ENCODE measurements at places on chromosomes 2 and 18.

DNA sequence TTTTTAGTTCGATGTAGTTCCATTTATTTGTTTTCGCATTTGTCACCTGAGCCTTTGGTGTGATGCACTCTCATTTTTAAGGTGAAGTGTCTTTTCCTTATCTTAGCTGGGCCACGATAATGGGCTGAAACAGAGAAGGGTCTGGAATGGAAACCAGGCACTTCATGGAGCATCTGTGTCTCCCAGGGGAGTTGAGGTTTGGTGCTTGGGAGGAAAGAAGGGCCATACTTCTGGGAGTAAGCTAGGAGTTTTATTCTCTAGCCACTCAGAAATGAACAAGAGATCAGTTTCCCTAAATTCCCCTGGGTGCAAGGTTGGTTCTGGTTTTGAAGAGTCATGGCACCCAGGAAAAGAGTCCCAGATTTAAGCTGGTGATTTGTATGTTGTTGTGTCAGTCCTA is 179.4 kb upstream of the CXCR4 start:
- no peak overlapping the region for H3K4me3 ChIP-seq
- H3K27ac ChIP-seq, result no peak overlapping the region
- H3K4me1 ChIP-seq, result no peaks in the 10 kb centered on the region
- H3K36me3 ChIP-seq, result no peaks in the 10 kb centered on the region
- DNase-seq, result no peak

GRCh38 chr2:238915596-238915995 is 67.7 kb downstream of the TWIST2 start:
- DNase-seq, result no peak
- H3K4me1 ChIP-seq, result no peaks in the 10 kb centered on the region
- no peak overlapping the region for H3K27ac ChIP-seq
- no peaks in the 10 kb centered on the region for H3K36me3 ChIP-seq
- H3K27me3 ChIP-seq, result no peaks in the 10 kb centered on the region
- H3K4me3 ChIP-seq, result no peak overlapping the region

GRCh38 chr2:216678098-216678465 is 17.3 kb downstream of the IGFBP5 start:
- H3K36me3 ChIP-seq, result no peaks in the 10 kb centered on the region
- no peaks in the 10 kb centered on the region for H3K27me3 ChIP-seq
- no peak for DNase-seq

DNA sequence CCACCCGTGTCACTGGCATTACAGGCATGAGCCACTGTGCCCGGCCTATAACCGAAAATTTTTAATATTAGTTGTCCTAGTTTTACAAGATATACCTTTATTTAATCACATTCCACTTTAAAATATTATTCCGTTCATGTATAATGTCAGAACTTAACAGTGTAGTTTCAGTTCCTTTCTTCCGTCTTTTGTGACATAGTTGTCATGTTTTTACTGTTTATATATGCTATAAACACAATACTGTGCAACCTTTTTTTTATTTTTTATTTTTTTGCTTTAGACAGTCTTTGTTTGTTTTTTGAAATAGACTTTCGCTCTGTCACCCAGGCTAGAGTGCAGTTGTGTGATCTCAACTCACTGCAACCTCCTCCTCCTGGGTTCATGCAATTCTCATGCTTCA is 129.5 kb upstream of the TTC27 start:
- H3K4me3 ChIP-seq, result no peak overlapping the region
- no peak for DNase-seq
- peaks cover 75% of the 10 kb centered on the region for H3K36me3 ChIP-seq
- no peaks in the 10 kb centered on the region for H3K4me1 ChIP-seq
- H3K27me3 ChIP-seq, result no peaks in the 10 kb centered on the region
- H3K27ac ChIP-seq, result no peak overlapping the region

DNA sequence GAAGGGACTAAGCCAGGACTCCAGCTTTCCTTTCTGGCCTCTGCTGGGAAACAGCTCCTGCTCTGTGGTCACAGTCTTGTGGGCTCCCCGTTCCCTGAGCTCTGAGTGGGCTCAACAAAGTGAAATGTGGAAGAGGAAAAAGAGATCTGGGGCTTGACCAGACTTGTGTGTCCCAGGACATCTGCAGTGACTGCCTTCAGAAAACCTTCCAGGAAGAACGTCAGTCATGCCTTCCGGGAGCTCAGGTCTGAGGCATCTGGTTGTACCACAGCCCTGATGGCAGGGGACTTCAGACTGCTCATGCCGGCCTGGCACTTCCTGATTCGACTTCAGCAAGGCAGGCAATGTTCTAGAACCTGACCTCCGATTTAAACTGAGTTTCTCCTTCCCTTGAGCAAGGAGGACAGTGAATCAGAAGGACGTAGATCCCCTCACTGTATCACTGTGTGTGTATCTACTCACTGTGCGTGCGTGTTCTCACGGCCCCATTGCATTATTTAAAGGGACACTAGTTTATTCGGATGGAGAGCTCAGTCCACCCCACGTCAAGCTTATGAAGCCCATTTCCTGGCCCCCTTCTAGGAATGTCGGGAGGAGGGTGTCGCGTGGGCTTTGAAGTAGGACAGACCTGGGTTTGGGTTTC is 548 bp upstream of the FBLN7 start:
- H3K27me3 ChIP-seq, result no peaks in the 10 kb centered on the region
- no peaks in the 10 kb centered on the region for H3K36me3 ChIP-seq
- H3K4me1 ChIP-seq, result peaks cover 13% of the 10 kb centered on the region
- H3K4me3 ChIP-seq, result peak overlapping the region; percentile 73

DNA sequence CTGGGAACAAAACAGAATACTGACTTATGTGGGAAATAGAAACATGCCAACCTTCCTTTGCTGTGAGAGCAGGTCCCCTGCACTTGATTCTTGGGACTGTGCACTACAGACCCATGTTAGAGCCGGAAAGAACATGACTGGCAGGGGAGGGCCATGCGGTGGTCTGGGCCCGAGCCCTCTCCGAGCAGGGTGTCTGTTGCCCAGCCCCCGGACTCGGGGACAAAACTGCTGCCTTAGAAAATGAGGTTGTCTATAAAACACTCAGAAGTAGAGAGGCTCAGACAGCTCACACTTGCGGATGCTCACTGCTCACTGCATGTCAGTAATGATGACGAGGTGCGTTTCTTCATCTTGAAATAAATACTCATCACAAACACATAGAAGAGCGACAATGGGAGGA is 270.7 kb upstream of the HDAC4 start:
- no peaks in the 10 kb centered on the region for H3K27me3 ChIP-seq
- no peak overlapping the region for H3K27ac ChIP-seq
- DNase-seq, result no peak
- H3K36me3 ChIP-seq, result no peaks in the 10 kb centered on the region
- no peaks in the 10 kb centered on the region for H3K4me1 ChIP-seq

DNA sequence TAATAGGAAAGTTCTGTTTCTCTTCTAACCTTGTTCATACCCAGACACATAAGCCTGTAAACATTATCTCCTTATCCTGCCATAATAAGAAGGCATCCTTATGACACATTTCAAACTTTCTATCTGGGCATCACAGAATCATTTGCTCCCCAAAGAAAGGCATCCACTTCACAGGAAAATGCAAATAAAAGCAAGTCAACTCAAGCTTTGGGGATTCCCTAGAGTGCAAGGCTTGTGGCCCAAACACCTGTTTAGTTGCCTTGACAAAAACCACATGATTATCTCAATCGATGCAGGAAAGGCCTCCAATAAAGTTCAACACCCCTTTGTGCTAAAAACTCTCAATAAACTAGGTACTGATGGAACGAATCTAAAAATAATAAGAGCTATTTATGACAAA is 195.7 kb upstream of the GALNT5 start:
- no peaks in the 10 kb centered on the region for H3K36me3 ChIP-seq
- no peak for DNase-seq
- H3K4me1 ChIP-seq, result no peaks in the 10 kb centered on the region
- no peak overlapping the region for H3K27ac ChIP-seq
- no peak overlapping the region for H3K4me3 ChIP-seq

DNA sequence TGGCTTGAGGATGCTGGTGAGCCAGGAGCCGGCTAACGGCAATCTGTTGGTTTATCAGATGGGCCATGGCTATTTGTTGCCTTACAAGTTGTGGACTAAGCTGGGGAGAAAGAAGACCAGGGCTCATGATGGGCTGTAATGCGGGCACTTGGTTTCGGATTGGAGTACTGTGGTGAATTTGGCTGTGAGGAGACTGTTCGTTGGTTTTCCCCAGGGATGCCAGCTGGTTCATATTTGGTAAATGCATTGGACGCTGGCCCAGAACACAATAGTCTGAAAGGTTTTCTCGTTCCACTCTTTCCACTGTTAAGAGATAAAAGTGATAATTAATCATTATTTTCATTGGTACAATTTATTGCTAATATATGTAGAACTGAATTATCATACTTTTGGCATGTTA is 108.9 kb downstream of the SATB2 start:
- no peaks in the 10 kb centered on the region for H3K4me1 ChIP-seq
- DNase-seq, result no peak
- H3K27me3 ChIP-seq, result no peaks in the 10 kb centered on the region
- no peak overlapping the region for H3K4me3 ChIP-seq

- no peaks in the 10 kb centered on the region for H3K27me3 ChIP-seq
- H3K4me1 ChIP-seq, result no peaks in the 10 kb centered on the region
- H3K27ac ChIP-seq, result no peak overlapping the region
- H3K4me3 ChIP-seq, result no peak overlapping the region
- no peak for DNase-seq
These were observed 156.4 kb downstream of the SEPTIN10 start for GRCh38 chr2:109457366-109457765.

GRCh38 chr18:73959352-73959751 is 188.3 kb downstream of the FBXO15 start:
- DNase-seq, result no peak
- H3K4me1 ChIP-seq, result no peaks in the 10 kb centered on the region
- no peak overlapping the region for H3K27ac ChIP-seq

- no peak overlapping the region for H3K27ac ChIP-seq
- no peak overlapping the region for H3K4me3 ChIP-seq
- H3K36me3 ChIP-seq, result no peaks in the 10 kb centered on the region
- no peaks in the 10 kb centered on the region for H3K4me1 ChIP-seq
These were observed 54.8 kb downstream of the HS6ST1 start for GRCh38 chr2:128263902-128264331.

DNA sequence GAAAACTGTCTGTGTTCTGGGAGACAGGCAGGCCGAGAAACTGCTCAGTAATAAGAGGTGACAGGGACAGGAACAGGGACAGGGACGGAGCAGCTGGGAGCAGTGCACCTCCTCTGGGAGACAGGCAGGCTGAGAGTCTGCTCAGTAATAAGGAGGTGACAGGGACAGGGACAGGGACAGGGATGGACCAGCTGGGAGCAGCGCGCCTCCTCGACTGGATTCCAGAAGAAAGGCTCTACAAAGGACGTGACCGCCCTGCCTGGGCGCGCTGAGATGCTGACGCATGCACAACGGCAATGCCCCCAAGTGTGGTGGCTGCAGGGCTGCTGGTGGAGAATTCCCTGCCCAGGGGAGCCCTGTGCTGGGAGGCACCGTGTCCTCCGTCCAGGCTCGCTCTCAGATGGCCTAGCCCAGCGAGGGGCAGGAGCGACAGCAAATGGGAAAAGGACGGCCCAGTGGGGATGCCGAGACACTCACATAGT is 44.2 kb upstream of the PXDN start:
- no peak for DNase-seq
- H3K36me3 ChIP-seq, result no peaks in the 10 kb centered on the region
- no peak overlapping the region for H3K27ac ChIP-seq
- no peak overlapping the region for H3K4me3 ChIP-seq

GRCh38 chr2:23380562-23381065 is 4.4 kb upstream of the KLHL29 start:
- H3K27me3 ChIP-seq, result peaks cover 15% of the 10 kb centered on the region
- H3K4me1 ChIP-seq, result no peaks in the 10 kb centered on the region
- H3K36me3 ChIP-seq, result no peaks in the 10 kb centered on the region

GRCh38 chr2:172100935-172101820 is 1.5 kb downstream of the DLX2 start:
- no peak for DNase-seq
- peak overlapping the region; percentile 19 for H3K4me3 ChIP-seq
- H3K27ac ChIP-seq, result no peak overlapping the region
- no peaks in the 10 kb centered on the region for H3K36me3 ChIP-seq

DNA sequence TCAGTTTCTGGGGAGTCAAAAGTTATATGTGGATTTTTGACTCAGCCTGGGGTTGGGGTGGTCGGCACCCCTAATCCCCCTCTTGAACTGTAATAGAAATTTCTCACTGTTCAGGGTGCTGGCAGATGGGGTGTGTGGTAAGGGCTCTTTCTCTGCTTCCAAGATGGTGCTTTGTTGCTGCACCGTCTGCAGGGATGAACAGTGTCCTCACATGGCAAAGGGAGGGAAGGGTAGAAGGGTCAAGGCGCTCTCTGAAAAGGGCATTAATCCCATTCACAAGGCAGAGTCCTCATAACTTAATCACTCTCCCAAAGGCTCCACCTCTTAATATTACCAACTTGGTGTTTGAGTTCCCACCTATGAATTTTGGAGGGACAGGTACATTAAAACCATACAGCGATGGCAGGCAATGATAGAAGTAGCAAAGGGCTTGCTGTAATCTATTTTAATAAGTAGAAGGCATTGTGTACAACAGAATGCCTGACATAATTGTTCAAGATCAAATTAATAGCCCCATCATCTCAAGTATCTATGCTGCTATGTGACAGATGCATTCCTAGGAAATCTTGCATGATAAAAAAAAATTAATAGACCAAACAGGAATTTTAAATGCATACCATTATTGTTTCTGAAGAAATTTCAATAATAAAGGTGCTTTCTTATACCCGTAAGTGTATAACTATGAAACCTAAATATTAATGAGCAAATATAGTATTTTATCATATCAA is 28.1 kb downstream of the MMADHC start:
- no peak overlapping the region for H3K4me3 ChIP-seq
- no peaks in the 10 kb centered on the region for H3K36me3 ChIP-seq
- H3K27ac ChIP-seq, result no peak overlapping the region
- H3K27me3 ChIP-seq, result peaks cover 3% of the 10 kb centered on the region
- no peak for DNase-seq

- H3K27ac ChIP-seq, result no peak overlapping the region
- no peaks in the 10 kb centered on the region for H3K4me1 ChIP-seq
- H3K27me3 ChIP-seq, result no peaks in the 10 kb centered on the region
- H3K4me3 ChIP-seq, result no peak overlapping the region
- no peak for DNase-seq
- H3K36me3 ChIP-seq, result no peaks in the 10 kb centered on the region
These were observed 130.0 kb downstream of the LPIN1 start for GRCh38 chr2:11876436-11876835.

- H3K4me1 ChIP-seq, result no peaks in the 10 kb centered on the region
- no peaks in the 10 kb centered on the region for H3K36me3 ChIP-seq
- H3K27ac ChIP-seq, result no peak overlapping the region
These were observed 43.4 kb downstream of the LHCGR start for GRCh38 chr2:48712151-48712550.

GRCh38 chr2:239871481-239872435 is 153.4 kb downstream of the NDUFA10 start:
- DNase-seq, result no peak
- H3K27me3 ChIP-seq, result no peaks in the 10 kb centered on the region
- no peaks in the 10 kb centered on the region for H3K36me3 ChIP-seq
- no peaks in the 10 kb centered on the region for H3K4me1 ChIP-seq
- H3K4me3 ChIP-seq, result no peak overlapping the region

- no peaks in the 10 kb centered on the region for H3K4me1 ChIP-seq
- H3K4me3 ChIP-seq, result no peak overlapping the region
- H3K36me3 ChIP-seq, result no peaks in the 10 kb centered on the region
- no peak for DNase-seq
- H3K27ac ChIP-seq, result no peak overlapping the region
These were observed 240.1 kb upstream of the MMADHC start for GRCh38 chr2:149827585-149828126.

Data from CD4-positive, CD25-positive, alpha-beta regulatory T cell (primary cell).